ENCODE measurements at places on chromosomes 11 and 22. TPM values are rescaled to one million over a fixed set of nuclear protein-coding genes. Genes with fewer than 3 reads are reported as not detected.
A peak's percentile ranks its signal among the peaks of the same experiment; 100 is the strongest.

- peaks cover 30% of the 10 kb centered on the region for H3K4me1 ChIP-seq
- H3K27me3 ChIP-seq = no peaks in the 10 kb centered on the region
- no peak overlapping the region for H3K4me3 ChIP-seq
Measured at GRCh38 chr11:45853332-45854219, 6.3 kb downstream of the CRY2 start.

DNA sequence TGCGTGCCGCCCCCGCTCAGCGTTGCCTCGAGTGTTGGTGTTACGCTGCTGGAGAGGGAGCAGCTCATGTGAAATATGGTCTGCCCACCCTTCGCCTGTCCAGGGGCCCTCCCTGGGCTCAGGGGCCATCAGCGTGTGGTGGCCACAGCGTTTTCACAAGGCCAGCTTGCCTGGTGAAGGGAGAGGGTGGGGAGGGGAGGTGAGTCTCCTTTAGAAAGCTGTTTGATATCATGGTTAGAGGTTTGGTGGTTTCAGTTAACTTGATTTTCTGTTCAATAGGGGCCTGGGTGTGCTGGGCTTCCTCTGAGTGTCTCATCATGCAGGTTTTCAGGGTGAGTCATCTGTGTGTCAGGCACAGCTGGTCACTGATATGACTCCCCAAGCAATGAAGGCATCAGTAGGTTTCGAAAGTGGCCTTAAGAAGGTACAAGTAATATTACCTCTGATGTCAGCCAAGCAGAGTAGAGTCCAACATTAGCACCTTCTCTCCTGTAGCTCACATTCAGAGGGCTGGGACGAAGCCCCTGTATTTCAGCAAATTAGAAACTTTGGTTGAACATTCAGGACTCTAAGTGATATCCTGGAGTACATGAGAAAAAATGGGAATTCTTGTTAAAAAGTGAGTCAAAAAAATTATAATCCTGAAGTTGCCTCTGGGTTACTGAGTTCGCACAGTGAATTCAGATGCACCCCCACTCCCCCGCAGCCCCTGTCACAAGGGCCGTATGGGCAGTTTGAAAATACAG lies 172.5 kb downstream of the TBC1D22A start:
- no peak for DNase-seq
- H3K4me3 ChIP-seq = peak overlapping the region; percentile 74
- H3K27ac ChIP-seq = peak overlapping the region; percentile 96
- H3K27me3 ChIP-seq = no peaks in the 10 kb centered on the region
- H3K36me3 ChIP-seq = no peaks in the 10 kb centered on the region
- peaks cover 46% of the 10 kb centered on the region for H3K4me1 ChIP-seq

DNA sequence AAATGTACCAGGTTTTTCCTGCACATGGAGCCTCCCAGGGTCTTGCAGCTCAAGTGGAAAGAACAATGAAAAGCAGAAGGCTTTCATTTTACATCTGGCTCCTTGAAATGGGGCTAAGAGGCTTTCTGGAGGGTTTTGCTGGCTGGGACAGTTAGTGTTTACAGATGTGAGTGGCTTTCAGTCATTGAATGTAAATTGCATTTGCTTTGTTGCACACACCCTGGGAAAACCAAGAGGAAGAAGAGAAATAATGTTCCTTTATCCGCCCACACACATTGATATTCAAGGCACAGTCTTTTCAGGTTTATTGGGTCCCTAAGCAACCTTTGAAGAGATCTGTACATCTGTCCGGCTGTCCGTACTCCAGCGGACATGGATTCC lies 144.5 kb downstream of the SPON1 start:
- no peaks in the 10 kb centered on the region for H3K4me1 ChIP-seq
- H3K27me3 ChIP-seq = peaks cover 24% of the 10 kb centered on the region
- H3K27ac ChIP-seq = no peak overlapping the region
- no peak overlapping the region for H3K4me3 ChIP-seq
- no peak for DNase-seq

The KCNJ11 gene
- 0.75 TPM for total RNA-seq
